ENCODE measurements at places on chromosomes 2 and 18. TPM values are rescaled to one million over a fixed set of nuclear protein-coding genes. Genes with fewer than 3 reads are reported as not detected.
A peak's percentile ranks its signal among the peaks of the same experiment; 100 is the strongest.

GRCh38 chr2:57550912-57551311 is 495.7 kb upstream of the VRK2 start:
- DNase-seq, result no peak

DNA sequence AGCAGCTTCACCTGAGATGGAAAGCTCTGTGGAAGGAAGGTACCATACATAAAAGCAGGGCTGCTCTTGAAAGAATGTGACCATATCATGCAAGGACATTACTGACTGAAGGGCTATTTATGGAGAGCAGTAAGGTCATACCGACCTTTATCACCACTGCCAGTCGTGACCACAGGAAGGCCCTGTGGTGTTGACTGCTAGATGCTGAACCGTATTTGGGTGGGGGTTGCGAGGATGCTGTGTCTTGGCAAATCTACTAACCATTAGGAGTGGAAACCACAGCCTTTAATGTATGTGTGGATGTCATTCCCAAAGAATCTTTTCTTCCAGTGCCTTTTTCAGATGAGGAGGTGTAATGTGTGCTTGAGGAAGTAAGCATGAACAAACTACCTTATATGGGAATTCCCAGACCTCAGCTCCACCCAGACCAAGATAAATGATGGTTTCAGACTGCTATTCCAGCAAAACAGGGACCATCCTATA is 60.8 kb downstream of the LIMS1 start:
- no peak for DNase-seq

GRCh38 chr2:112488201-112488600 is 6.2 kb downstream of the TTL start:
- DNase-seq, result no peak

DNA sequence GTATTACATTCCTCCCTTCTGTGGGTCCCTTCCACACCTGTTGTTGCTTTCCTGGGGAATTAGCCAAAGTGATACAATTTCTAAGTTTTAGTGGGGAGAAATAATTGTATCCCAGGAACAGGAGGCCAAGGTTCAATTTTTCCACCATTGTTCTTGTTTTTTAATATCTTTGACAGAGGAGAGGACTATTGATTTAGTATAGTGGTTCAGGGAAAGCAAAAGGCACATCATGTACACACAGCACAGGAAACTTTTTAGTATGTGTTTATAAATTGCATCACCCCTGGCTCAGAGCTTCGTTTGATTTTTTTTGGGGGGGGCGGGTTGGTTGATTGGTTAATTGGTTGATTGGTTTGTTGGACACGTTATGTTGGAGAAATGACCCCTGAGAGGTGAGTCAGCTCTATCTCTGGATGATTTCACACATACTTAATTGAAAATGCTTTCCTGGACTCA is 431.6 kb downstream of the PID1 start:
- DNase-seq, result no peak

DNA sequence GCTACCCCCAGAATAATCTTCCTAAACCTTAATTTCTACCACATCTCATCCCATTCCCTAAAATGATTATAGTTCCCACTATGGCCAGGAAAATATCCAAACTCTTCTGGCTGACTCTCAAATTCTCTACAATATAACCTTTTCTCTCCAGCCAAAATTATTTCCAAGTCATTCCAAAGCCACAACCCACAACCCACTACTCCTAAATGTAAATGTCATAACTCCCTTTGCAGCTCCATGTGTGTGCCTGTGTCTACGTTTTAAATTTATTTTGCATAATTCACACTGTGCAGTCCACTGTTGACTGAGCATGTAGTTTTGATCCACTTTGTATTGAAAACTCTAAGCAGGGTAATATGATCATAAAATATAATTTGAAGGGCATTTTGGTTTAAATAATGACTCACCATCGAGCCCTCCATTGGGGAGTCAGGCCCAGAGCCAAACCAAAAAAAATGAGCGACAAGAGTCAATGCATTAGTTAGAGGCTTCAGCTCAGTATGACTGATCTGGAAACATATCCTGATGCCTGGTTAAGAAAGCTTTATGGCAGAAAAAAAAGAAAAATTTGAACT is 171.0 kb downstream of the AFF3 start:
- no peak for DNase-seq

DNA sequence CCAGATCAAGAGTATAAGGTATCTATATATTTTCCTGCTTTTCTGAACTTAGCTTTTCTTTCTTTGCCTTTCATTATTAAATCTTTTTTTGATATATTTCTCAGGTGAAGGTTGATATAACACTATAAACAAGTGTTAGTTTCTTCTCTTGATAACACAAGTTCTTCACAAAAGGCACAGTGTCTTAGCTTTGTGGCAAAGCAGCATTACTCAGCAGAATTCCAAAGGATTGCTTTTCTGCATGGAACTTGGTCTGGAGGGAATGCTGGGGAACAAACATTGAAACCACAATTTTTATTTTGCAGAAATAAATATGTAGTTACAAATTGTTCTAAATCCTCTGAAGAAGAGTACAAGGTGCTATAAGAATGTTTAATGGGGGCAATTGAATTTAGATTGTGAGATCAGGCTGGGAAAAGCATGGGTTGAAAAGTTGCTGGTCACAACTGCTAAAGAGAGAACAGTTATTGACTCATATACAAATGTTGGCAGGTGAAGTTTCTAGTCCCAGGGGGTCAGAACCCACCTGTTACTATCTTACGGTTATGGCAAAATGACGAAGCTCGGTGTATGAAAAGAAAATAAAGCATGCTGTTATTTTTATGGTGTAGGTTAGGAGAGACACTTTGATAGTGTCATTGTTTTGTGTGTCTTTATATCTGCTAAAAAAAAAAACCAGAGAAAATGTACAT is 68.2 kb downstream of the UBR3 start:
- DNase-seq, result no peak

GRCh38 chr2:207327513-207327912 is 161.8 kb upstream of the KLF7 start:
- no peak for DNase-seq

GRCh38 chr2:52311862-52312261 is 1279.9 kb upstream of the NRXN1 start:
- DNase-seq, result no peak

DNA sequence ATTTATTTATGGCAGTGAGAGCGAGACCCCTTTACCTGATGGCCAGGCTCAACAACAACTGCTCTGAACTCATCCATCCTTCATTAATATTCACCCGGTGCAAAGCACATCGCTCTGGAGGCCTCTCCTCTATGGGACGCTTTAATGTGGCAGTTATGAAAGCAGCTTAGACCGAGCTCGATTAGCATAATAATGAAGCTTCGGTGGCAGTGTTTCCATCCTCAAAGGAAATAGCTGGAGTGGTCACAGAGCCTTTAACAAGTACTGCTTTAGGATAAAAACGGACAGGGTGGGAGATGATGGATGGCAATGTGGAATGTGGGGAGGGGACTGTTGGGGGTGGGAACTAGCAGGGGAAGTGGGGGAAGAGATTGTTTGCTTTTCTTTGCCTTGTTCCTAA is 243.9 kb downstream of the SLC4A3 start:
- no peak for DNase-seq

- DNase-seq, result peak; percentile 45
Observed at GRCh38 chr2:223993634-223994232, 36.5 kb downstream of the MRPL44 start.

- no peak for DNase-seq
Observed at GRCh38 chr2:57450170-57450569, 596.4 kb upstream of the VRK2 start.

GRCh38 chr2:67465623-67466022 is 68.5 kb downstream of the ETAA1 start:
- no peak for DNase-seq

- no peak for DNase-seq
Observed at GRCh38 chr2:159953136-159953823, 109.1 kb downstream of the PLA2R1 start.

- DNase-seq, result no peak
Observed at GRCh38 chr2:241373446-241373845, 17.4 kb downstream of the FARP2 start.

GRCh38 chr2:10161961-10162441 is 39.5 kb downstream of the RRM2 start:
- no peak for DNase-seq

GRCh38 chr2:62306751-62307468 is 111.0 kb downstream of the B3GNT2 start:
- DNase-seq, result no peak

DNA sequence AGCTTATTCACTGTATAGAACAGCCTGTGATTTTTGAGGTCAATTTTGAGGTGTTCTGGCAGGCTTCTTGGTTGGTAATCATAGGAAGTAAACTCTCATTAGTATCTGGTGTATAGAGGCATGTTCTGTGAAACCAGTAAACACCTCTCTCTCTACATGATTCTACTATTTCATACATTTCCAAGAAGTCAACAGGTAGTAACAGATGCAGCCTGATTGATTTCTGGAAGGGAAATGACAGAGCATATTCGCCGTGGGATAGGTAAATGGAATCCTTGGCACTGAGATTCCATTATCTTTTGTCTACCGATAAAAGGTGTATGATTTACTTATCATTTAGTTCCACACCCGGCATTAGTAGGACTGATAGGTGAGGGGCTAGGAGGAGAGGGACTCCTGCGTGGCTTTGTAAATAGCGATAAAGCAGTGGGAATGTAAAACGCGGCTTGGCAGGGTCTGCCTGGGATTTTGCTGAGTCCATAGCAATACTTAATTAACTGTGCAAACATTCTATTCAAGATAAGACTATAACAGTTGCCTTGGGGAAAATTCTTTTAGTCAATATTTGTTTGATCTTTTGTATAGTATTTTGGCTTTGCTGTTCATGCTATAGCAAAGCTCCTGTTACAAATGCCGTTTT is 32.3 kb downstream of the LYPD6B start:
- DNase-seq, result no peak

DNA sequence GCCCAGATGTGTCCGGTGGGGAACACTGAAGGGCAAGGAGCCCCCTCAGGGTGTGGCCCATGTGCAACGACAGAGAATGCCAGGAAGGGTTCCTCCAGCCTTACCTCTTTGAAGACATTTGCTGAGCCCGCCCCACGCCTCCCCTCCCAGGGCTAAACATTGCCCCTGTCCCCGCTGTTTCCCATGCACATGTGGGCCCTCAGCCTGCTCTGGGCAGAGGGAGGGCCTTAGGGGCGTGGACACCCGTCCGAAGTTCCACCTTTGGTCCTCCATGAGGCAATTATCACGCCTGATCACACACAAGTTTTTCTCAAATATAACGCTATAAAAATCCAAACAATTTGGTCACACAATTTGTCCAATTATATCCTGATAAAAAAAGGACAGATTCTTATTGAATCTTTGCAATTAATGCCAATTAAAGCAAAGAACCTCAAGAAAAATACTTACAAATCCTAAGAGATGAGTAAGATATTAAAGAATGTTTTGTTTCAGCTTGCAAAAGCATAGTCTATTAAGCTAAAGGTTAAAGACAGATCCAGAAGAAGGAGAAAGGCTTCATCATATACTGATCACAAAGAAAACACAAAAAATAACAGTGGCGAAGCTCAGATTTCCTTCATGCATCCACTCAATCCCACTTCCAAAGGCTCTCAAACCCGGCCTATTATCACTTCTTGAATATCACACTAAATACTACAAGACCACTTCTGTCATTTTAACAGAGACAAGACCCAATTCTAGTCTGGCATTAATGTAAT is 55.2 kb upstream of the LDLRAD4 start:
- DNase-seq, result no peak

GRCh38 chr2:237920673-237921072 is 46.1 kb upstream of the UBE2F start:
- no peak for DNase-seq

DNA sequence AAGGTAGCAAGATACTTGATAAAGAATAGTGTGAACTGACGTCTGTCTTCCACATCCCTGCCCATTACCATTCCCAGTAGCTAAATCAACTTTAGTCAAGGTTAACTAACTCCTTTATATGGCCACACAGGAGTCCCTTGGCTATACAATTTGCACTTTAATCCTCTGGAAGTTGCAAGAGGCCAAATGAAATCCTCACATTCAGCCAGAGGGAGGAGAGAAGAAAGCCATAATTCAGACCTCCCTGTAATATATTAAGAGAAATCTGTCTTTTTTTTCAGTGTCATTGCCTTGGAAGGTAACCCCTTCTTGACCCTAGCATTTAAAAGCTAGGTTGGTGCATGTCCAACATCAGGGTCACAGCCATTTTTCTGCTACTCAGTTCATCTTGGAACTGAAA is 317.8 kb downstream of the NRXN1 start:
- no peak for DNase-seq

GRCh38 chr18:10898417-10898974 is 250.9 kb downstream of the PIEZO2 start:
- no peak for DNase-seq

- DNase-seq, result no peak
Observed at GRCh38 chr2:25368660-25369059, 26.9 kb upstream of the DNMT3A start.

GRCh38 chr2:121567957-121568409 is 37.3 kb downstream of the RNU4ATAC start:
- DNase-seq, result no peak

- DNase-seq, result no peak
Observed at GRCh38 chr2:13884291-13884976, 748.1 kb upstream of the LRATD1 start.

DNA sequence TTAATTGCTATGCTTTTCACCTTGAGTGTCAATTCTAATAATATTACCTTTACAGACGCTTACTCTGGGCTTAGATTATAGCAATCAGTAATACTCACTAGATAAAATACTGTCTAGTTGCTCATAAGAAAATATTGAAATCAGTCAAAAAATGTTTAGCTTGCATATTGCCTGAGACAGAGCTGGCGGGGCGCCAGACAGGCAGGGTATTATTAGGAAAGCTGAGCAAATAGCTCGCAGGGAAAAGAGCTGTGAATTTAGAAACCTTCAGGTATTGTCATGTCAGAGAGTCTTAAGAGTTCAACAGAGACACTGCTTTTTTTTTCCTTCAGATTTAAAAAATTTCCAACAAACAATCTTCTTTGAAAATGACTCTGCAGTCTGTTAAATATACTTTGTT is 118.4 kb downstream of the MEIS1 start:
- no peak for DNase-seq

IL1RL1 gene
- polyA plus RNA-seq, result 0.53 TPM

CHPF gene
- 35.4 TPM for polyA plus RNA-seq

HOXD1 gene
- polyA plus RNA-seq, result 8.2 TPM

DES gene
- 5.5 TPM for polyA plus RNA-seq

FZD7 gene
- polyA plus RNA-seq, result 84.9 TPM

NT5C1B gene
- polyA plus RNA-seq, result 0.86 TPM

PLEKHH2 gene
- 24.7 TPM for polyA plus RNA-seq

HMSD gene
- 1.8 TPM for polyA plus RNA-seq

PAX3 gene
- polyA plus RNA-seq, result 0.24 TPM

GPR45 gene
- not detected for polyA plus RNA-seq

FBXO48 gene
- 1.4 TPM for polyA plus RNA-seq

RASGRP3 gene
- 20.4 TPM for polyA plus RNA-seq

USP34 gene
- polyA plus RNA-seq, result 119 TPM
